Right ventricle myocardium inferior (tissue), 1 donor: ENCODE measurements at places on chromosomes 11 and 22.

GRCh38 chr11:70250876-70251658 lies 19.4 kb upstream of the PPFIA1 start:
- DNase-seq, result peak; percentile 9

- DNase-seq, result peak; percentile 72
Observed at GRCh38 chr11:6646918-6647679, 8.5 kb downstream of the DCHS1 start.

DNA sequence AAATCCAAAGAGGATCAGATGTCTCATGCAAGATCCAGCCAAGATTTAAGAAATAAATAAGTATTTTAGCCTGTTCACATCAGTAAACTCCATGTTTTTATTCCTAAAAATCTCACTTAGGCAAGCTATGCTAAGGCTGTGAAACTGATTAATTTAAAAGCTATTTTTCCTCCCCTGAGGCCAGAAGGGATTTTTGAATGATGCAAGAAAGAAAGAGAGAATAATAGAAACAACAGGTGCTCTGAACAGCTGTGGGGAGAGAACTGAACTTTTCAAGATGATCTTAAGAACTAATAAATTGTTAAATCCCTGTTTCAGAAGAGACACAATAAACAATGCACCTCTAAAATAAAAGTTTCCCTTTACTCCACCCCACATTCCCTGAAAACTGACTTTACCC lies 241.6 kb downstream of the DLG2 start:
- DNase-seq, result no peak

- DNase-seq, result peak; percentile 52
Observed at GRCh38 chr11:2208691-2209369, 37.2 kb upstream of the TH start.

DNA sequence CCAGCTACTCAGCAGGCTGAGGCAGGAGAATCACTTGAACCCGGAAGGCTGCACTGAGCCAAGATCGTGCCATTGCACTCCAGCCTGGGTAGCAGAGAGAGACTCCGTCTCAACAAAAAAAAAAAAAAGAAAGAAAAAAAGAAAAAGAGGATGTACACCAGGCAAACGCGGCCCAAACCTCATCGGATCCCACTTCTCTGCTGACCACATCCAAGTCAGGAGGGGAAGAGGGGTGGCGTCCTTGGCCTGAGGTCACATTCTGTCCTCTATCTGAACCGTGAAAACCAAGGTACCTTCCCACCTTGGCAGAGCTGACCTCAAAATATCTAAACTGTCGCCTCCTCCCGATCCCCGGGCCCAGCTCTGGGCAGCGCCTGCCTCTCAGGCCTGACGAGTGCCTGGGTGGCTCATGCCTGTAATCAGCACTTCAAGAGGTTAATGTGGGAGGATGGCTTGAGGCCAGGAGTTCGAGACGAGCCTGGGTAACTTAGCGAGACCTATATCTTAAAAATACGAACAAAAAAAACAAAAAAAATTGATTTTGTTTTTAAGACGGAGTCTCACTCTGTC lies 25.1 kb downstream of the RGL4 start:
- DNase-seq, result no peak

DNA sequence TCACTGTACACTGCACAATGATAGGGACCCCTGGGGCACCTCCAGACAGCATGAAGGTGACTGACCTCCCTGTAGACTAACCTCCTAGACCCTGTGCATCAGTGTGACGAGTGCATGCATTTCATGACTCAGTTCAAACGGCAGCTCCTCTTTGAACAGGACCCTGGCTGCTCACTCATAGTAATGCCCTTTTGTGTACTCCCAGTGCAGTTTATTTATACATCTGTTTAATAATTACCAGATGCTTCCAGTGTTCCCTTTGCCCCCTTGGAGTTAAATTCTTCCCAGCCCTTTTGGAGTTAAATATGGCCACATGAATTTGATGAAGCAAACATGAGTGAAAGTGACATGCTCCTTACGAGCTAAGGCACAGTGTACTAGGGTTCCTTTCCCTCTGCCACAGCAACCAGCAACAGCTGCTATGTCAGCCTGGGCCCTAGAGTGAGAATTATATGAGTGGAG lies 72.4 kb downstream of the PANX1 start:
- no peak for DNase-seq

DNA sequence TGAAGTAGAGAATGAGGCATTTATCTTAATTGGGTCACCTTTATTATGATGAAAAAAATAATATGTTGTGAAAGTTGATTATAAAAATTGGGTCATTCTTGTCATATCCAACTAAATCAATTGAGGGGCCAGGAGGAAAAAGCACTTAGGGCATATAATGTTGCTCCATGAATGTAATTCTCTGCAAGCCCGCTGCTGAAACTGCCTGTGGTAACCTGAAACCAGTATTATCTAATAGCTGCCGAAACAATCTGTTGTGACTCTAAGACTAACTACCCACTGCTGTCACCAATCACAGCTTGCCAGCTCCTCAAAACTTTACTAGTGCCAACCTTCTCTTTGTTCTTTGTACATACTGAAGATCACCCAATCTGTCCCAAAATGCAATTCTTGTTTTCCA lies 115.8 kb downstream of the ATG16L2 start:
- no peak for DNase-seq

GRCh38 chr11:12099132-12099873 lies 11.1 kb upstream of the MICAL2 start:
- DNase-seq, result no peak

DNA sequence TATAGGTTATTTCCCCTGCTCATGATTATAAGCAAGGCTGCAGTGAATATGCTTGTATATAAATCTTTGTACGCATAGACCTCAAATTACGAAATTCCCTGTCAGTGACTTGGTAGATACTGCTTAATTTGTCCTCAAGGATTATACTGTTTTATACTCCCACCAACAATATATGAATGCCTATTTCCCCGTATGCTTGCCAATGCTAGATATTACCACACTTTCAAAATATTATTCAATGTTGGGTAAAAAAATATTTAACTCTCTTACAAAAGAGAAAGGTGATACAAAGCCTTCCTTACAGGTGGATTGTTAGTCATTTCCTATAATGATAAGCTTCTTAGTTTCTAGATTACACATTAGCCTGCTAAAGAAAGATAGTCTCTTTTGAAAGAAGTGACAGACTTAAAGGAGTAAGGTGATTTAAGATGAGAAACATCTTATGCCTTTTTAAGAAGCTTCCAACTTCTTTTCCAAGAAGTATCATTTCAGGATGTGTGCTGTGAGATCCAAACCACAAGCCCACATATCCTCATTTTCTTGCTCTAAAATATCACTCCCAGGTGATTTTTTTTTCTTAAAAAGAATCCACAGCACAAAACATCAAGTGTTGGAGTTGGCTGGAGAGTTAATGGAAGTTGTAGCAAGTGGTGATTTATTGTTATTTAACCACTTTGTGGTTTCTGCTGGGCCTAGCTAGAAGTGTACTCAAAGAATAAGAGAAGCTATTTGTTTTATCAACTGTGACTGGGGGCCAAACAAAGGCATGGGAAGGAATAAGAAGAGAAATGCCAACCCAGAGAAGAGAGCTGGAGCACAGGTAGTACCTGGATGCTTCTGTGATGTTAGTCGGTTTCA lies 59.2 kb downstream of the BARX2 start:
- DNase-seq, result no peak

DNA sequence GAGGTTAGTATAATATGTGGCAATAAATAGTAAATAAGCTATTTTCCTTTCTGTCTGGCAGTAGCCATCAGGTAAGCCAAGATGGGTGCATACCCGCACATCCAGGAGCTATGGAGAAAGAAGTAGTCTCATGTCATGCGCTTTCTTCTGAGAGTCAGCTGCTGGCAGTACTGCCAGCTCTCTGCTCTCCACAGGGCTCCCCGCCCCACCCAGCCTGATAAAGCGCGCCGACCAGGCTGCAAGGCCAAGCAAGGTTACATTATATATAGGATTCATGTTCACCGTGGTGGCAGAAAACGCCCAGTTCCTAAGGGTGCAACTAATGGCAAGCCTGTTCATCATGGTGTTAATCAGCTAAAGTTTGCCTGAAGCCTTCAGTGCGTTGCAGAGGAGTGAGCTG lies 126.2 kb downstream of the ATG16L2 start:
- no peak for DNase-seq

GRCh38 chr11:74735365-74735928 lies 4.2 kb upstream of the CHRDL2 start:
- DNase-seq, result no peak

DNA sequence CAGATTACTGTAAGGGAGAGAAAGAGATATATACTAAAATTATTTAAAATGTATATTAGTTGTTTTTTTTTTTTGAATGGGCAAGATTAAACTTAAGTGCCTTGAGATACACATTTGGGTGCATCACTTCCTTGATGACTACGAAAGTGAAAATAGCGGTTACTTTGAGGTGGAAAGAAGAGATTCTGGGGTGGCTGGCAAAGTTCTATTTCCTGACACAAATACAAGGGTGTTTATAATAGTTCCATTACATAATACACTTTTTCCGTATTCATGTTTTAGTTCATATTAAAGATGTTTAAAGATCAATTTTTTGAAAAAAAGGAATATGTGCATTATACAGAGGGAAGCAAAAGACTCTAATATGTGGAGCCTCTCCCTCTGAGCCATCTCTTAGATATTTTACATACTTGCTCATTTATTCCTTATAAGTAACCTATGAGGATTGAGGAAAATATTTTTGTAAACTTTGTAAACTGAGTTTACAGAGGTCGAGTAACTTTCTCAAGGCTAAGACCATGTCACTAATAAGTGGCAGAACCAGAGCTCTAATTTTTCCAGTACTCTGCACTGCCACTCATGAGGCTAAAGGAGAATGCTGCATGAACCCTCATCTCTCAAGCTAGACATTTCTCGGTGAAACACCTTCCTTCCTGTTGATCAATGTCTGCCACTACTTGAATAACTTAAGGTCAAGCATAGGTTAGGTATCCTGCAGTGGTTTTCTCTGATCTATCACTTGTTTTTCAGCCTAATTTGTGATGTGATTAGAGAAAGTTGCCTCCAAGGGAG lies 58.6 kb downstream of the DDIAS start:
- no peak for DNase-seq

- DNase-seq, result no peak
Observed at GRCh38 chr22:30047364-30047738, 32.9 kb upstream of the HORMAD2 start.

DNA sequence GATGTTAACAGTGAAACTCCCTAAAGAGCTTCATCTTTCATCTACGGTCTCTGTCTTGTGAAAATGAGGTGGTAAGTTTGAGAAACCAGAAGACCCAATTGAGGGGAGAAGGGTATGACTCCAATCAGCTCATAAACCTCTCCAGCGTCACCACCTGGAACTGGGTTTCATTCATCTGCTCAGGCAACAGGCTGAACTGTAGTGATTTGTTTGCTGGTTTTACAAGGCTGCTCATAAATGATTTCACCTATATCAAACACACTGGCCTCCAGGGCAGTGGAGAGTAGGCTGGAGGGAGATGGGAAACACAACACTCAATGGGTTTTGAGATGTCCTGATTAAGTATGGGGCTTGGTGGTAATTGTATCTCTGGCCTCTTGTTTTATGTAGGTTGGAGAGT lies 79.0 kb downstream of the EFCAB6 start:
- DNase-seq, result no peak

DNA sequence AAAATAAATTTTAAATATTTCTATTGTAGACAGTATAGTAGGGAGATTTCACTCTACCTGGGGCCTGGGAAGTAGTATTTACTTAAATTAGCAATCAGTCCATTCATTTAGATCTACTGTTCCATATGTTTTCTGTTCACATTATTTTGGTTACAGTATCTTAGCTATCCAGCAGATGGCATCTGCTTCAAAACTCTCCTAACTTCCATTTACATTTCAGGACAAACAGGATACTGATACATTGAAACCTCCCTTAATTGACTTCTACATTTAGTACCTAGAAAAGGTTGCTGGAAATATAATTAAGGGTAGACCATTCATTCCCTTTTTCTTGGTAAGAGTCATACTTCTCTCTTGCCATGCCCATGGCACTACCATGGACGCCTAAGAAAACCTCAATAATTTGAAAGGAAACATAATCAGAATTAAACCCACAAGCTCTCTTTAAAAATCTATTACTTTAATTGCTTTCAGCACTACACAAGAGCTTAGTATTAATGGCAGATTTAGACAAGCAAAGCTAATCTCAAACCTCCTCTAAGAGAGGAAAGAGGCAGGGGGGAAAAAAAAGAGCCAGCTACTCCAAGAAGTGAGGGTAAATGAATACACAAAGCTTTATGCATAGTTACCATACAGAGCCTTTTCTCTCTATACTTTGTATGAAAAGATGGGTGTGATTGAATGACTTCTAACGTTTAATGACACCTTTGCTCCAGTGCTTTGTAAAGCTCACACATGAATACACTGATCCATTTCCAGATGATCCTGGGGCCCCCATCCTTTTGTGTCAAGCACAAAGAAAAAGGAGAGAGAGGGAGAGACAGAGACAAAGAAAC lies 131.2 kb upstream of the MTMR2 start:
- DNase-seq, result no peak
